ENCODE measurements at places on chromosomes 13 and 19. TPM values are rescaled to one million over a fixed set of nuclear protein-coding genes. Genes with fewer than 3 reads are reported as not detected.
A peak's percentile ranks its signal among the peaks of the same experiment; 100 is the strongest.

DNA sequence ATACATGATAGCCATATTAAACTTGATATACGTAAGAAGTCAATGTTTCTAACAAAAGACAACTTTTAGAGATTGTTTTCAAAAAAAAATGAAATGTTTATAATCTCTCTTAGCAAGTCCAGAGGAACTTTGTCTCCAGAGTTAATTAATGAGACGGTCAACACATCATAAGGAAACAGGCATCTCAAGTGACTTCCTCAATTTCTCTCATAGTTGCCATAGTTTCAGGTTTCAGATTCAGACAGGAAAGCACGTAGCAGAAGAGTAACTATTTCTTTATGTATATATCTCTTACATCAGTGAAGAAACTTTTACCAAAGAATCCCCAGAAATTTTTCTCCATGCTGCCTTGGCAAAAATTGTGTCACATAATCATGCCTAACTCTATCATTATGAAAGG is 159.6 kb upstream of the ATXN8OS start:
- no peaks in the 10 kb centered on the region for H3K27me3 ChIP-seq
- no peaks in the 10 kb centered on the region for H3K36me3 ChIP-seq
- DNase-seq = no peak
- H3K27ac ChIP-seq = no peak overlapping the region
- H3K4me3 ChIP-seq = no peak overlapping the region
- no peaks in the 10 kb centered on the region for H3K4me1 ChIP-seq

DNA sequence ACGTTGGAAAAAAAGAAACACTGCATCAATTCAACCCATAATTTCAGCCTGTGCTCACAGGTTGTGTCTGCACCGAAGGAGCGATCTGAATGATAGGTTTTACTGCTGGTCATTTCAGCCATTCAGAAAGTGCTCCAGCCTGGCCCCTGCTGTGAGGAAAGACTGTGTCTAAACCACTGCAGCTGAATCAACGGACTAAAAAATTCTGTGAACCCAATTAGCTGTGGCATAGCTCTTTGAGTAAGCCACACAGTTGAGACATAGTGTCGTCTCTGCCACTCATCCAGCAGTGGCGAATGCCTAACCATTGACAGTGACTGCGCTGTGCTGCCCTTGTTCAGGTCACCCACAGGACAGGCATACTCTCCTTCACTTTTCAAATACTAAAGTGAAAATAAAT is 179.8 kb downstream of the COG6 start:
- no peak for DNase-seq
- no peak overlapping the region for H3K27ac ChIP-seq
- no peak overlapping the region for H3K4me3 ChIP-seq
- peaks cover 2% of the 10 kb centered on the region for H3K27me3 ChIP-seq

DNA sequence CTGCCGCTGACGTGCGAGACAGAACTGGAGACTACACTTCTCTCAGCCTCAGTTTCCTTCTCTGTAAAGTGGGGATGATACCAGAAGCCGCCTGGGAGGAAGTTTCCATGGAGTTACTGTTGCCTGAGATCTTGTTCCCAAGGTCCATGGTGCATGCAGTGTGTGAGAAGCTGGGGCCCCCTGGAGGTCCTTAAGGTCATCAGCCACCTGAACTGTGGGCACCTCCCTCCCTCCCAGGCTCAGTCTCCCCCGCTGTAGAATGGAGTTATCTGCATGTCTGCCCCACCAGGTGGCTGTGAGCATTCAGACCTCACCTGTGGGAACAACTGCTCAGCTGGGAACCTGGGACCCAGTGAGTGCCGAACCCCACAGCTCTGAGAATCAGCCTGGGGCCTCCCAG is 2.7 kb downstream of the CRX start:
- no peak overlapping the region for H3K4me3 ChIP-seq
- H3K27ac ChIP-seq = no peak overlapping the region
- no peak for DNase-seq
- peaks cover 43% of the 10 kb centered on the region for H3K27me3 ChIP-seq
- H3K4me1 ChIP-seq = peaks cover 11% of the 10 kb centered on the region

- H3K36me3 ChIP-seq = no peaks in the 10 kb centered on the region
- peaks cover 30% of the 10 kb centered on the region for H3K27me3 ChIP-seq
- DNase-seq = no peak
- H3K4me1 ChIP-seq = no peaks in the 10 kb centered on the region
- H3K27ac ChIP-seq = no peak overlapping the region
These were observed 124.5 kb downstream of the KCTD15 start for GRCh38 chr19:33921165-33921564.

DNA sequence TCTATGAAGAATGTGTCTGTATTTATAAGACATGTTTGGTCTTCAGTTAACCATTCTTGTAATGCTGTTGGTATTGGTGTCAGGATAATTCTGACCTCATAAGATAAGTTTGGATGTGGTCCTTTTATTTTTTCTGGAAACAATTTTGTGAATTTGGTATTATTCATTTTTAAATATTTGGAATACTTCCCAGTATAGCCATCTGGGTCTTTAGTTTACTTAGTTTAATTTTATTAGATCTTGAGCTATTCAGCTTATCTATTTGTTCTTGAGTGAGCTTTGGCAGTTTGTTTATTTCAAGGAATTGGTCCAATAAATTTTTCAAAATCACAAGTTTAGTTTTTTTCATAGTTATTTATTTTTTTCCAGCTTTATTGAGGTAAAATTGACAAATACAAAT is 335.4 kb upstream of the PCDH20 start:
- H3K4me1 ChIP-seq = no peaks in the 10 kb centered on the region
- H3K36me3 ChIP-seq = no peaks in the 10 kb centered on the region
- no peak for DNase-seq
- H3K27me3 ChIP-seq = no peaks in the 10 kb centered on the region
- no peak overlapping the region for H3K4me3 ChIP-seq

DNA sequence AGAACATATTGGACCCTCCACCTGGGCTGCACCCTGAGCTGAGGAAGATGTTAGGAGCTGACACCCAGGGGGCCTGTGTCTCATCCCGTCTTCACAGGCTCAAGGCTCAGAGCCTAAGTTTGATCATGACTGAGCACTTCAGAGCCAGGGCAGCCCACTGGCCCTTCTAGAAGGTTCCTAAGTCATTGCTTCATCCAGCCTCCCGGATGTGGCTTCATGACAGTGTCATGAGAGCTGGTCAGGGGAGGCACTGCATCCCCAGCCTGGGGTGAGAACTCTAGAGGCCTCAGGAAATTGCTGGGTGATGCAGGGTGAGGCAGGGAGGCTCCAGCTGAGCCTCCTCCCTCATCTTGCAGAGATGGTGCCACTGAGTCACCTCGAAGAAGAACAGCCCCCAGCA is 24.9 kb upstream of the PIK3R2 start:
- peaks cover 4% of the 10 kb centered on the region for H3K36me3 ChIP-seq
- H3K27ac ChIP-seq = no peak overlapping the region
- H3K4me1 ChIP-seq = peaks cover 5% of the 10 kb centered on the region
- no peaks in the 10 kb centered on the region for H3K27me3 ChIP-seq
- no peak for DNase-seq

DNA sequence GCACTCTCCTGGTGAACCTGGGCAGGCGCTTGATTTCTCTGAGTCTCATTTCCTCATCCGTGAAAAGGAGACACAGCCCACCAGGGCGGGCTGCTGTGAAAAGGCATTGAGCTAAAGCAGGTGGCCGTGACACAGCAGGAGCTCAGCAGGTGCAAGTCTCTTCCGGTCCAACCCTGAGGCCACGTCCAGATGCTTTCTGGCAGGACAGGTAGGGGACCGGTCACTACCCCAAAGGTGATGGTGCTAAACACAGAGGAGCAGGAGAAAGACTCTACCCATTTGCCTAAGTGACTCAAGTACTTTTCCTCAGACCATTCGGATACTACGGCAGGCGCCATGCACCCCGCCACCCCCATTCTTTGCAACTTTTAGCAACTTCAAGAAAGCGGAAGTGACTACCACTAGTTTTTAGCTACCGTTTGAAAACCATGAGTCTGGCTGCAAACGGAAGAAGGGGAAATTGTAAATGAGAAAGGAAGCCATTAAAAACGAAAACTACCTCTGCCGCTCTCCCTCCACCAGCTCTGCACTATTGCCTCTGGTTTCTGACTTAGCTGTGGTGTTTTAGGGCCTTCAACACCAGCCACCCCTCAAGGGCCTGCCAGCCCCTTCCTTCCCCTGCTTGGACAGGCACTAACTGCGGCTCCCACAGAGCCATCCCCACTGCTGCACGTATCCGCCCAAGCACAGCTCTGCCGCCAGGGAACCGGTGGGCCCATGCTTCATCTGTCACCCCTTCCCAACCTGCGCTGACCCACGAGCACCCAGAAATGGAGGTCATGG is 4.8 kb downstream of the PPP6R1 start:
- no peaks in the 10 kb centered on the region for H3K27me3 ChIP-seq
- peaks cover 63% of the 10 kb centered on the region for H3K4me1 ChIP-seq
- peak overlapping the region; percentile 99 for H3K27ac ChIP-seq
- DNase-seq = no peak
- peak overlapping the region; percentile 100 for H3K4me3 ChIP-seq

DNA sequence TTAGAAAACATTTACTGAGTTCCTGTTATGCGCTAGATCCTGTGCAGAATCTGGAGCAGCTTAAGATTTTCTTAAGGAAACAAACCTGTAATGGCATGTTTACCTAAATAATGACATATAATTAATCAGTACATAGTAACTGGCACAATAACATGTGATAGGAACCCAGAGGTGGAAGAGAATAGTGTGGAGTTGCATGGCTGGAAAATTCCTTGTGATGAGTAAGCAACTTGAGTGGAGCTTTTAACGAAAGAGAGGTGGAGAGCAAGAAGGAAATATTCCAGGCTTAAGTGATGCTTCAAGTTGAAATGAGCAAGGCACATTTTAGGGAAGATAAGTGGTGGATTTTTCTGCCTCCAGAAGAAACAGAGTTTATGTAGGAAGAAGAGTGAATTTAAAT is 9.2 kb upstream of the GPC5 start:
- no peaks in the 10 kb centered on the region for H3K4me1 ChIP-seq
- H3K36me3 ChIP-seq = peaks cover 10% of the 10 kb centered on the region
- H3K27ac ChIP-seq = no peak overlapping the region
- no peak for DNase-seq
- H3K27me3 ChIP-seq = peaks cover 55% of the 10 kb centered on the region

DNA sequence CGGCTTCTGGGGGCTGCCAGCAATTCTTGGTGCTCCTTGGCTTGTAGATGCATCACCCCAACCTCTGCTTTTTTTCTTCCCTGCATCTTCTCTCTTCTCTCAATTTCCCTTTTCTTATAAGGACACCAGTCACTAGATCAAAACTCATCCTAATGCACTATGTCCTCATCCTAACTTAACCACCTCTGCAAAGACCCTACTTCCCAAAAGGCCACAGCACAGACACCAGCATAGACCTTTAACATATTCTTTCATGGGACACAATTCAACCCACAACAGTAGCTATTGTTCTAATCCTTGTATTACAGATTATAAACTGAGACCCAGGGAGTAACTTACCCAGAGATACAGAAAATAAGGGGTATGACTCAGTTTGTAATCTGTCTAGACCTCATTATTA is 47.0 kb downstream of the RUBCNL start:
- no peak overlapping the region for H3K4me3 ChIP-seq
- peaks cover 11% of the 10 kb centered on the region for H3K4me1 ChIP-seq
- H3K27ac ChIP-seq = no peak overlapping the region
- no peak for DNase-seq

- peaks cover 2% of the 10 kb centered on the region for H3K4me1 ChIP-seq
- no peak for DNase-seq
- H3K27ac ChIP-seq = no peak overlapping the region
These were observed 82.5 kb downstream of the TSHZ3 start for GRCh38 chr19:31266731-31267130.

GRCh38 chr13:102816708-102817107 is 17.8 kb downstream of the BIVM start:
- H3K27me3 ChIP-seq = no peaks in the 10 kb centered on the region
- H3K36me3 ChIP-seq = peaks cover 4% of the 10 kb centered on the region
- no peak overlapping the region for H3K4me3 ChIP-seq
- no peak overlapping the region for H3K27ac ChIP-seq
- H3K4me1 ChIP-seq = peaks cover 11% of the 10 kb centered on the region
- DNase-seq = no peak

DNA sequence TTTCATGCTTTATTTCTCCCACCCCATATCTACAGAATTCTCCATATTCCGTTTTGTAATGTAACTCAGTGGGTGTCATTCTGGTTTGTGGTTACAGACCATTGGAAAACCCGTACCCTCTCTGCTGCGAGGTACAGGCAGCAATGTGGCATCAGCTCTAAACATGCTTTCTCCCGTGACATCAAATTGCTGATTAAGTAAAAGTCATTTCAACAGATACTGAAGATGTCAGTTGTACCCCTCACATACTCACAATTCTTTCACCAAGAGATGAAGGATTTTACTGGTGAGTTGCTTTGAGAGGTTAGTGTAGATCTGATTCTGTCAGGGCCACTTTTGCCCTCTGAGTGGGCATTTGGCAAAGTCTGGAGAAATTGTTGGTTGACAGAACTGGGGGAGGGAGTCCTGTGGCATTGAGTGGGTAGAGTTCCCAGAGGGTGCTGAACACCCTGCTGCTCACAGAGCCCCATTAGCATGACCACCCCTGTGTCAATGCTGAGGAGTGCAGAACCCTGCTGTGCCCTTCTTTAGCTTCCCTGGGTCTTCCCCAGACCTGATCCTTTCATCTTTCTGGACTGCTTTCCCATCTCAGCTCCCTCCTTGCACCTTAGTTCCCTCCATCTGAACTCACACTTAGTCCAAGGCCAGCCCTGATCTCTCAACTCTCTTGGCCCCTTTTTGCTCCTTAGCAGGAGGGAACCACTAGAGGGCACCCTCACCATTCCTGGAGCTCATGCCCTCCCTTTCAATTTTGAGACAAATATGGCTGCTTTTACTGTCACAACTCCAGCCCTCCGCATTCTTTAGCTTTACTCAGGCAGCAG is 39.9 kb upstream of the CEACAM8 start:
- no peak for DNase-seq
- H3K27ac ChIP-seq = no peak overlapping the region
- no peak overlapping the region for H3K4me3 ChIP-seq
- peaks cover 2% of the 10 kb centered on the region for H3K4me1 ChIP-seq
- H3K27me3 ChIP-seq = peaks cover 54% of the 10 kb centered on the region

DNA sequence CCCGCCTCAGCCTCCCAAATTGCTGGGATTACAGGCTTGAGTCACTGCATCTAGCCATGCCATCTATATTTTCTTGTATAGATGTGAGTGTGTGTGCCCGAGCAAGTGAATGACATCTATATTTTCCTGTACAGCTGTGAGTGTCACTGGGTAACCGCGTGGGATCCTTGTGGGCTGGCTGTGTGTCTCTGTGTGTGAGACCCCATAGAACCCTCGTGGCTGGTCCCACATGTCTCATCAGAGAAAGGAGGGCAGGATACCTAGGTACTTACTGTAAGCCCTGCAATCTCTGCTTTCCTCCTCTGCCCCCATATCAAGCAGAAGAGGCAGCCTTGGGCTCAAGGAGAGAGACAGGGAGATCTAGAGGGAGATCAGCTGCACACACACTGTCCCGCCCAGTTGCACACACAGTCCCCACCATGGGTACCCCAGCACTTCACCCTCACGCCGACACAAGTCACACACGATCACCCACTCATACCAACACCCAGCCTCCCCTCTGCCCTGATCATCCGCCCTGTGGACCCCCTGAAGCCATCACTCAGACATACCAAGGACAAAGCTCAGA is 655 bp downstream of the DENND1C start:
- peaks cover 3% of the 10 kb centered on the region for H3K36me3 ChIP-seq
- no peak for DNase-seq
- peak overlapping the region; percentile 98 for H3K27ac ChIP-seq
- peaks cover 31% of the 10 kb centered on the region for H3K4me1 ChIP-seq

Gene FPR3
- total RNA-seq = not detected

Gene CEACAM20
- total RNA-seq = not detected

Gene CD79A
- 27.3 TPM for total RNA-seq

Gene MEF2B
- total RNA-seq = 3.5 TPM

Gene PSG6
- total RNA-seq = not detected

Gene MISP
- total RNA-seq = not detected

Gene PEG3
- not detected for total RNA-seq

Gene OR2Z1
- total RNA-seq = not detected

Gene CYP2A6
- total RNA-seq = not detected

Gene PDX1
- total RNA-seq = not detected

Gene DCT
- total RNA-seq = 0.20 TPM

Measured in T-helper 17 cell (primary cell).